ENCODE measurements at places on chromosomes 3 and 15.

DNA sequence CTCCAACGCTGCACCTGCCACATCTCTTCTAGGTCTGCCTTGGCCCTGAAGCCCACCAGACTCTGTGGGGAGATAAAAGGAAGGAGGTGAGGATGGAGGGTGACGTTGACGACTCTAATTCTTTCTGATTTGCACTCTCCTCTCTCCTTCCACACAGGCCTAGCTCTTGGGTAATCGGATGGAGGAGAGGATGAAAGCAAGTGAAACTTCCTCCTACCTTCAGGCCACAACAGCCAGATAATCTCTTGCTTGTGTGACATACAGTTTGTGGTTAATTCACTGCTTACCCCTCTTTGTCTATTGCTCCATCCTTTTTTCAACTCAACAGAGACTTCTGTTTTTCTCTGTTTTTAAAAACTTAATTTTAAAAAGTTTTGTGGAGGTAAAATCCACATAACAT lies 208.1 kb downstream of the SV2B start:
- DNase-seq = no peak

DNA sequence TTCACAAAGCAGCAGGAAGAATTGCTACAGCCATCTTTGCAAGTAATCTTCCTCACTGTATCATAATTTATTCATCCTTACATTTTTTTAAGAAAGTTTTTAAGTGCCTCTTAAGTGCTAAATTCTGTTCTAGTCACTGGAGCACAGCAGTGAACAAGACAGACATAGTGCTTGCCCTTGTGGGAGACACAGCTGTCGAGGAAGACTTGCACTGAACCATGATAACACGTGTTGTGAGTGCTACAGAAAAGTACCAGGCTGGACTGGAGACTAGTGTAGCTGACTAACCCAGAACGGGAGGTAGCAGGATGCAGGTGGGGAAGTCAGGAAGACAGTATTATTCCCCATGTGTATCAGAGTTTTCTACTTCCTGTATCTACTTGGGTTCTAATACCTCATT lies 300.6 kb downstream of the TBL1XR1 start:
- DNase-seq = no peak

DNA sequence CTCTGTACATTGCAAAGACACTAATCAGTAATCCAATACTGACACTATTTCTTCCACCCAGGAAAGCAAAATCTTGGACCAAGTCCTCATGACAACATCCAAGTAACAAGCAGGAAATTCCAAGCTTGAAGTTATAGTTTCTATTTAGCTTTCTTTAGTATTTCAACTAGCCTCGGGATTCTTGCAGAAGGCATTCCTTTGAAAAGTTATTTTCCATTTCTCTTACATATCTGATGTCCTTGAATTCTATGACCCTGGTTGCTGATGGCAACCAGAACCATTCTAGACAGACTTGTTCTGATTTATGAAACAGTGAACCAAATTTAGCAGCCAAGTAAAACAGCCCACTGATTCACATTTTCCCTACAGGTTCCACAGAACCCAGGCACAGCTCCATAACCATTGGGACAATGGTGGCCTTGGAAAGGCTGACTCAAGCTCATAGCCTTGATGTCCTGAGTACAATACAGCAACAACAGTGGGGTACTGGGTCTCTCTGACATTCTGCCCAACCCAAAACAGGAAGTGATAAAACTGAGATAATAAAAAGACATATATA lies 26.5 kb downstream of the P3H2 start:
- no peak for DNase-seq

DNA sequence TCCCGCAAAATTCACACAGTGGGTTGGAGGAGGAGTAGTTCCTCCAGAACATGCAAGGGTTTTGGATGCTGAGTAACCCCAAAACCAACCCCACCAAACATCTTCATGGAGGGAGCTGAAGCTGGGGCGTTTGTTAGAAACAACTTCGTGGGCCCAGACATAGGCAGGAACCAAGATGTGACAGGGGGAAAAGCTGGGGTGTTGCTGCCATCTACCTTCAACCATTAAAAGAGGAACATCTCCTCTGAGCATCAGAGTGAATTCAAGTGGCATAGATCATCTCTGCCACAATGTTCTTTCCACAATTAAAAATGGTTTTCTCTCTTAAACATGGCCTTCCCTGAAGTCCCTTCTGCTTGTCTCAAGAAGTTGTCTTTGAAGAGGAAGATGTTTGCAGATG lies 20.5 kb downstream of the SIDT1 start:
- no peak for DNase-seq

DNA sequence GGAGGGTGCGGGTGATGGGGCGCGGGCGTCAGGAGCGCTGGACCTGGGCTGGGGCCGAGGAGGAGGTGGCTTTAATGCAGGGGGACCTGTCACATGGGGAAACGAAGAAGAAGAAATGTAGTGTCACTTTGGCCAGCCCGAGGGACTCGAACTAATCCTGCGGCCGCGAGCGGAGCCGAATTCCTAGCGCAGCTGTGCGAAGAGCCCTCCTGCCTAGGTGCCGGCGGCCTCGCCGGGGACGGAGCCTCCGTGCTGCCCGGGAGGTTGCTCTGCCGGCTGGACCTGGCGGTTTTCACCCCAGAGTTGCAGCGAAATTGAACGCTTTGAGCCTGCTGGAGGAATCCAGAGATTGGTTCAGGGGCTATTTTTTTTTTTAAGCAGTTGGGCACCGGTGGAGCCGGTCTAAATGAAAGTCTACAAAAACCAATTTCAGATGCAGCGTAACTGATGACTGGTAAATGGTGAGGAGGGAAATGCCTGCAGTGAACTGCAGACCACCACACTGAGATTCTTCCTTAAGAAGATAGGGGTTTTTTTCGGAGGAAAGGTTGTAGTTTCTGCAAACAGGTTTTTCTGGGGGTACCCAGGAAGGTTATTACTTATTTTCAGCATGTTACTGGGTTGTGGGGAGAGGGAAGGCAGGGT lies 662 bp downstream of the TMEM108 start:
- DNase-seq = no peak

- no peak for DNase-seq
These were observed 93.4 kb downstream of the THRB start for GRCh38 chr3:24401090-24401810.

DNA sequence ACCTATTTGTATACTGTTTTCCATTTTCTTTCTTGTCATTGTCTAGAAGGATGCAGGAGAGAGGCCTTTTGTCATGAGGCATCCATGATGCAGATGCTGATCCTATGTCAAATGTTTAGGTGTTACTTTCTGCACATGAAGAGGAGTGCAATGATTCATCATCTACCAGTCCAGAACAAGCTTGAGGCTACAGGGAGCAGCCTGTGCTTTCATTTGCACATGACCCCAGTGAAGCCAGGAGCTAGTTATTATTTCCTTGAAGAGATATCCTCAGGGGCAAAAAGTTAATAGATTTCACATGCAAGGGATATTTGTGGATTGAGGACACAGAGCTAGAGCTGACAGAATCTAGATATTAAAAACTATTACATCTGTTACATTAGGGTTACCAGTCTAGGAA lies 204.4 kb upstream of the TGFBR2 start:
- DNase-seq = no peak

DNA sequence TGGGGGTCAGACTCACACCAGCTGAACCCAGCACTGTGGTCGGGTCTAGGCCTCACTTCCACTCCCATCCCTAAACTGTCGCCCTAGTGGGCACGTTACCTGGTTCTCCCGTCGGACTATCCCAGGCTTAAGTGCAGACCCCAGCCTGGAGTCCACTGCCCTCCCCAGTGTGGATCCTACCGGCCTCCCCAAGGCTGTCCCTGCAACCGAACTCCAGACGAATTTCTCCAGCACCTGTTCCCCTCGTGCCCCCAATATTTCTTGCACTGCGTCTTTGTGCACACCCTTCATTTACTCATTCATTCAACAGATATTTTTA lies 26.5 kb downstream of the SLC41A3 start:
- no peak for DNase-seq

DNA sequence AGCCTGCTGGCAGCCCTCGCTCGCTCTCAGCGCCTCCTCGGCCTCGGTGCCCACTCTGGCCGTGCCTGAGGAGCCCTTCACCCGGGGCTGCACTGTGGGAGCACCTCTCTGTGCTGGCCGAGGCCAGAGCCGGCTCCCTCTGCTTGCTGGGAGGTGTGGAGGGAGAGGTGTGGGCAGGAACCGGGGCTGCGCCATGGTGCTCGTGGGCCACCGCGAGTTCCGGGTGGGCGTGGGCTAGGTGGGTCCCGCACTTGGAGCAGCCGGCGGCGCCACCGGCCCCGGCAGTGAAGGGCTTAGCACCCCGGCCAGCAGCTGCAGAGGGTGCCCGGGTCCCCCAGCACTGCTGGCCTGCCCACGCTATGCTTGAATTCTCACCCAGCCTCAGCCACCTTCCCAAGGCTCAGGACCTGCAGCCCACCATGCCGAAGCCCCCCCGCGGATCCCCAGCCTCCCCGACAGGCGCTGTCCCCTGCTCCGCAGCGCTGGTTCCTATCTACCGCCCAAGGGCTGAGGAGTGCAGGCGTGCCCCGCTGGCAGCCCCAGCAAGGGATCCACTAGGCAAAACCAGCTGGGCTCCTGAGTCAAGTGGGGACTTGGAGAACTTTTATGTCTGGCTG lies 863.3 kb downstream of the IGSF11 start:
- DNase-seq = no peak

- DNase-seq = no peak
These were observed 24.3 kb downstream of the PDZRN3 start for GRCh38 chr3:73600293-73600938.

- DNase-seq = no peak
These were observed 53.1 kb upstream of the ADAMTS17 start for GRCh38 chr15:100394736-100395440.

GRCh38 chr15:66746231-66746605 lies 44.2 kb downstream of the SMAD6 start:
- DNase-seq = no peak
